GM04503 (cell line): ENCODE measurements at places on chromosomes 4 and X.

DNA sequence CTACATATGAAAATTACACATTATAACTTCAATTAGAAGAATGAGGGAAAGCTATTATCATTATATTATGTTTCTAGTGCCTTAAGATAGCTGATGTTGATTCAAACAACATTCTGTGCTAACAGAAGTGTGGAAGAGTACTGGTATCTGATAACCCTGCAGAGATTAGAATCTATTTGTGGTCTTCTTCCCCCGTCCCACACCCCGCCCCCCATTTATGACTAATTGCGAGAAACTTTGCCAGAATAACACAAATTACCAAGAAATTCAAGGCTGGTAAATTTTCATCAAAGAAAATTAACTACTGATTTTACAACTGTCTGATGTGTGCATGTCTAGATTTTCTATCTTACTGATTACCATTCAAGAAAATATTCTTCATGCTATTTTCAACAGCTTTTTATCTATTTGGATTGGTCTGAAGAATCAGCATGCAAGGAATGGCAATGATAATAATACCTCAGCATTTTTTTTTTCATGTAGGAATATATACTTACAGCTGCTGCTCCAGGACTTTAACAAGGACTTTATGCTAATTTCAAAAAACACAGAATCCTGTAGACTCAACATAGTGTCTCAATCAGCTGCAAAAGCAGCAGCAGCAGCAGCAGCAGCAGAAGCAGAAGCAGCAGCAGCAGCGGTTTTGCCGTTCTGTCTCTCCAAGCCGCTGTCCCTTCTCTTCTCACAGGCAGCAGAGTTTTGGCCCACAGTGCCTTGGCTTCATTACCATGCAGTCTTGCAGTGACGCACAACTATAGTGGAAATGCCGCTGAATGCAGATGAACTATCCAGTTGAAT lies 126.7 kb downstream of the FRYL start:
- no peak for DNase-seq

- no peak for DNase-seq
Measured at GRCh38 chrX:53682885-53683555, 3.5 kb downstream of the HUWE1 start.

- DNase-seq, result no peak
Measured at GRCh38 chrX:151726751-151727150, 7.8 kb upstream of the CNGA2 start.

DNA sequence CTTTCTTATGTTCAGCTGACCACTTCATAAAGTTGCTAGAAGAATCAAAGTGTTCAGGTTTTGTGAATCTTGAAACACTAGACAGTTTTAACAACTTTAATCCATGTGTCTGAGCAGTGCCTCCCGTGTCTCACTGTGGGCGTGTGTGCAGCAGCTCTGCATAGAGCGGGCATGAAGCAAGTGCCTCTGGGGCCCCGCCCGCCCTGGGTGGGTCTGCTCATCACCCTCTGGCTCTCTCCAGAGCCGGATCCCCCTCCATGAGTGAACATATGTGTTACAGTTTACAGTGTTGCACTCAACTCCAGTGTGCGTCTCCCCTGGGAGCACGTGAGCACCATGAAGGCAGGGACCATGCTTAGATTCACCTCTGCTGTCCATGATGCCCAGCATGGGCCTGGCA lies 37.6 kb upstream of the CRMP1 start:
- no peak for DNase-seq

DNA sequence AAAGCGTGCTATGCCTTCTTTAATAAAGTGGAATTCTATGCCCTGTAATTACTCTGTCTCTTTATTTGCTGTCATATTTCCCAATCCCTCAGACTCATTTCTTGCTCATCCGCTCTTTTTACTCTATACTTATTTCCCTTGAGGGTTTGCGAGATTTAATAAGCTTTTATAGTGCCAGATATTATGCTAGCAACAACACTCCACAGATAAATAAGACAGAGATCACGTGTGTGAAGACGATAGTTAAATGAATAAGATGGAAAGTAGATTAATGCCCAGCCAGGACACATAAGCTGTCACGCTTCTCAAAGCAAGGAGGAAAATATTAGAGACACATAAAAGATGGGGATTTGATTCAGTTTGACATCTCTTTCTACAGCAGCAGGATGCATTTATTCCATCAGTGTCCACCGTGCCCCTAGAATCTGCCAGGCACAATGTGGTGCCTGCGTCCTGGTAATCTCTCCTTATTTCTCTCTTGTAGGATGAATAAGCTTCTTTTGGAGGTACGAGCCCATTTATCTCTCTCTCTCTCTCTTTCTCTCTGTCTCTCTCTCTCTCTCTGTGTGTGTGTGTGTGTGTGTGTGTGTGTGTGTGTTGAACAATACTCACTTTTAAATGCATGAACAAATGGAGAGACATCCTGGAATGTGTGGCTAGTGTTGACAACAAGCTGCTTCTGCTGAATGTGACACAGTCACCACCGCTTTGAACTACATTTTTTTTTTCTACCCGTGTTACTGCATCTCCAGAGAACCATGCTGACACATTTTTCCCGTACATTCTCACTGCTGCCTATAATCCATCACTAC lies 48.2 kb downstream of the TMEM156 start:
- DNase-seq, result no peak

GRCh38 chr4:95038791-95039190 lies 281.0 kb downstream of the BMPR1B start:
- DNase-seq, result no peak

DNA sequence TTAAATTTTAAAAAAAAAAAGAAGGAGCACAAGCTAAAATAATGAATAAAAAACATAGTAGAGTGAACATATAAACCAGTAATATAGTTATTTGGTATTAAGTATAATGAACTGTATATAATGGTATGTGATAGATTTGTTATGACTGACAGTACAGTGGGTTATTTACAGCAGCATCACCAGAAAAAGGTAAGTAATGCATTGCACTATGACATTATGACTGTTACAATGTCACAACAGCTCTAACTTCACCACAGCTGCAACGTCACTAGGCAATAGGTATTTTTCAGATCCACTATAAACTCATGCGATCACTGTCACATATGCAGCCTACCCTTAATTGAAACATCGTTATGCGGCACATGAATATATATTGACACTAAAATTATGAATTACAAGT lies 72.5 kb downstream of the COX7B2 start:
- no peak for DNase-seq

GRCh38 chr4:151715881-151716280 lies 44.9 kb downstream of the GATB start:
- DNase-seq, result no peak

- DNase-seq, result no peak
Measured at GRCh38 chr4:181619651-181620050, 623.6 kb upstream of the TENM3 start.

GRCh38 chr4:77232653-77233052 lies 75.6 kb downstream of the CCNG2 start:
- no peak for DNase-seq

- DNase-seq, result no peak
Measured at GRCh38 chr4:5943561-5943960, 50.7 kb upstream of the CRMP1 start.

- no peak for DNase-seq
Measured at GRCh38 chr4:113901994-113902787, 77.3 kb downstream of the ARSJ start.
